ENCODE measurements at places on chromosomes 2 and 18.
A peak's percentile ranks its signal among the peaks of the same experiment; 100 is the strongest.

GRCh38 chr2:128408349-128409305, 90.0 kb upstream of the HS6ST1 start:
- DNase-seq, result no peak

- DNase-seq, result no peak
Observed at GRCh38 chr2:32289165-32289999, 11.7 kb downstream of the YIPF4 start.

DNA sequence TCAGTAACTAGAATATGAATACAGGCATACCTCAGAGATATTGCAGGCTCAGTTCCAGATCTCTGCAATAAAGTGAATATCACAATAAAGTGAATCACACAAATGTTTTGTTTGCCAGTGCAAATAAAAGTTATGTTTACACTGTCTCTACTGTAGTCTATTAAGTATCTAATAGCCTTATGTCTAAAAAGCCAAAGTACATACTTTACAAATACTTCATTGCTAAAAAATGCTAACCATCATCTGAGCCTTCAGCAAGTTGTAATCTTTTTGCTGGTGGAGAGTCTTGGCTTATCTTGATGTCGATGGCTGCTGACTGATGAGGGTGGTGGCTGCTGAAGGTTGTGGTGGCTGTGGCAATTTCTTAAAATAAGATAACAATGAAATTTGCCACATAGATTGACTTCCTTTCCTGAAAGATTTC, 159.4 kb downstream of the MYO1B start:
- DNase-seq, result no peak

DNA sequence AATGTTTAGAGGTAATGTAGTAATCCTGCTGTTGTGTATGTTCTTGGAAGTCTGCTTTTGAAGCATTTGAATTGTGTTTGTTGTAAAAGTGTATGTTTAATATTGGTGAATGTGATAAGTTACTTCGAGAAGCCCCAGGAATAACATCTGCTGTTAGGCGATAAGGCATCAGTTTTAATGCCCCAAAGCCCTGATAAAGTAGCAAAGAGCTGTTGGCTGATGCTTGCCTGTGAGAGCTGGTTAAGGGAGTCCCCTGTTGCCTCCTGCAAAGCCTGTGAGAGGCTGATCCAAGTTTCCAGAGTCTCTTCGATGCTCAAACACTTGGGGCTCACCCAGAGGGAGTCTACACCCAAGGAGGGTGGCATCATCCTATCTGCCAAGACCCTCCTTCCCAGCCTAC, 110.3 kb downstream of the RNF152 start:
- DNase-seq, result no peak

DNA sequence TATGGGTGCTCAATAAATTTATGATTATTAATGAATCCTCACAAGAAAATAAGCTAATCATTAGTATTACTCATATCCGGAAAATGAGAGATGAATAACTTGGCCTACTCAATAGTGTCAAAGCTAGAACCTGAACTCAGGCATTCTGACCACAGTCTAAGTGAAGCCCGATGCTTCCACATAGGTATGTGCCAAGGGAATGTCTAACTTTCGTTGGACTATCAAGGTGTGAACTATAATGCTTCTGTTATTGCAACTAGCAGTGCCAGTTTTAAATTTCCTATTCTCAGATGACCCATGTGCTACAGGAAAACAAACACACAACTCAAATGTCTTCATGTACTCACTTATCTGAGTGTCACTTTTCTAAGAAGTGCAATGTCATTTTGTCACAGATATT, 1.8 kb downstream of the BARD1 start:
- no peak for DNase-seq

DNA sequence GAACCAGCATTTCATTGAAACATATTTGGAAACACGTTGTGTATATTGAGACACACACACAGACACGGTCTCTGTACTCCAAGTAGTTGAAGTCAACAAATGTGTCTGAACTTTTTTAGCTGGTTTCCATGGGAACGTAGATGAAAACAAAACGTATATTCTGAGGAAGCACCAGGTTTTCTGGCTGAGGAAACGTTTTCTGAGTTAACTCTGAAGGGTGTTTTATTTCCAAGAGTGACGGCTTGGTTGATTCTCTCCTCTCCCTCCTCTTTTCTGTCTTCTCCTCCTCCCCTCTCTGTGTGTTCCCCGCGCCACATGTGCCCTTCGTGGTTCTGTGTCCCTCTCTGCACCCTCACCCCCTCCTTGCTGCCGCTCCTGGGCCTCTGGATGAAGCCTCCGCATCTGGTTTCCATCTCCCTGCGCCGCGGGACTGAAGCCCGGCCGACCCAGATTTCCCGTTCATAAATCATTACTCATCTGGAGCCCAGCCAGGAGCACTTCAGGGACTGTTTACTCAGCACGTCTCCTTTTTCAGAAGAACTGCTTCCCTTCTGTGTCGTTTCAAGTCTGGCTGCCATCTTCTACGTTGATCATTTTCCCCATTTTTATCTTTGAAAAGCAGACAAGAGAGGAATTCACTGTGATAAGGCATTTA, 122.7 kb downstream of the COL6A3 start:
- DNase-seq, result peak; percentile 62

DNA sequence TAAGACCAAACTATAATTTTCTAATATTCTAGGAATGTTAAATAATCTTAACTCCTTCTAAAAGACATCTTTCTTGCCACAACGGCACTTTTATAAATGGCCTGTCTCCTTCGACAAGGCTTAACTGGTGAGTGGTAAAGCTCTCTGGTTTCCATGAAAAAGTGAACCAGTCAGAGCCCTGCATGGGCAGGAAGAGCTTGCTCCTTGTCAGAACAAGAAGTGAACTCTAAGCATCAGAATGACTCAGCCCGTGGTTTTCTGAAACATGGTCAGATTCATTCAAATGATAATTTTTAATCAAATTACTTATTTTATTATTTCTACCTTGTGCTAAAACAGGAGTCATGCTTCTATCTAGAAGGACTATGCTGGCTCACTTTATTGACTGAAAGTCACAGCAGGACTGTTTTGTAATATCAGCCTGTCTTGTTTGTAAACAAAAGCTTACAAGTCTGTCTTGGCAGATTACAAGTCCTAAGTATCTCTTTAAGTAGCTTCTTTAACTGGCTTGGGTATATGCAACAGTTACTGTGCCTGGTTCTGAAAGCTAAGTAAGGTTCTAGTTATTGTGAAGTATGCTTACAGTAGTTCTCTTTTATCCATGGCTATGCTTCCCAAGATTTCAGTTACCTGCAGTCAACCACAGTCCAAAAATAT, 245.4 kb downstream of the NAPG start:
- DNase-seq, result no peak

- DNase-seq, result no peak
Observed at GRCh38 chr2:233354500-233354924, 218 bp downstream of the DGKD start.

GRCh38 chr2:236769981-236770671, 200.5 kb downstream of the ACKR3 start:
- peak; percentile 87 for DNase-seq

DNA sequence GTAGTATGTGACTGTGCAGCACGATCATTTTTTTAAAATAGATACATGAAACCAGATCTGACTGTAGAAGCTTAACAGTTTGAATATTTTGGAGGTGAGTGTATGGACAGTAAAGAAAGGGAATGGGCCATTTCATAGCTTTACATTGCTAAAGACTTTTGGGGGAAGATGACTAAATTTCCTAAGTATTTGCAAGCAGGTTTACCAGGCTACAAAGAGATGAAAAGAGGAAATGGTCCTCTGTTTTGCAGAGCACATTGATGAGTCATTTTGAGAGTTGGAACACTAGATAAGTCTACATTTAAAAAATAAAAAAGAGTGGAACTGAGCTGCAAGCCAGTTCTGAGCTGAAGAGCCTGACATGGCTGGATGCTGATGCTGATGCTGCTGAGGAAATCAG, 115.7 kb upstream of the LRATD1 start:
- DNase-seq, result no peak

GRCh38 chr2:217329023-217329431, 469.2 kb upstream of the TNP1 start:
- DNase-seq, result no peak

DNA sequence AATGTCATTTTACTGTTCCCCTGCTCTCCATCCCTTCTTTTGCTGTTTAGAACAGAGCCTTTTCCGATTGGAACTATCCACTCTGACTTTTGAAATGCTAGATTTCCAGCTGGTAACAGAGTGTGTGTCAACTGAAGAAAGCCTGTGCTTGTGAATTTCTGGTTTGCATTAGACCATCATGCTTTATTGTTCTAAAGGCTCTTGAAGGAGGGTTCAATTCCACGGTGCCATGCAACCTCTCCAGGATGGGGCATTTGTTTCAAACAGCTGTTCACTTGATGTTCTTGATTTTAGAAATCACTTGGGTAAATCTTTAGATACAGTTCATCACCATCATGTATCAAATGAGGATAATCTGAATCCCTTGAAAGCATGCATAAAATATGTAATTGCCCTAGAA, 156.7 kb downstream of the QPCT start:
- no peak for DNase-seq

- no peak for DNase-seq
Observed at GRCh38 chr18:25493401-25493800, 141.4 kb upstream of the ZNF521 start.

GRCh38 chr2:195330513-195330956, 326.5 kb upstream of the SLC39A10 start:
- DNase-seq, result no peak

DNA sequence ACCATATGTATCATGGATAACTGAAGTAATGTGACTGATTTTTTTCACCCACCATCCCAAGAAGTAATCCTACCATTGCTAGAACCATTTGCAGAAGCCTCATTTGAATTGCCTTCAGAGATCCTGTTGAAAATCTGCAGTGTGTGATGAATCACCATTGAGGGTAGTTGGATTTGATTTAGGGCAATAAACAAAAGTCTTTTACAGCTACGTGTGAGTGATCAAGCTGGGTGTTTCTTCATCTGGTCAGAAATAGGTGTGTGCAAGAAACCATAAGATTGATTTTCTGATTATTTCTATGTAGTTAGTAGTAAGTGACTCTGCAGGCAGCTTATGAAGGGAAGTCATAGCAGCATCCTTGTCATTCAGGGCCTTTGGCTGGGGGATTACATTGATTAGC, 159.6 kb downstream of the MGAT5 start:
- no peak for DNase-seq

- DNase-seq, result no peak
Observed at GRCh38 chr2:189300916-189301315, 121.4 kb upstream of the COL5A2 start.

GRCh38 chr2:200422071-200422470, 87.8 kb downstream of the KCTD18 start:
- DNase-seq, result no peak

DNA sequence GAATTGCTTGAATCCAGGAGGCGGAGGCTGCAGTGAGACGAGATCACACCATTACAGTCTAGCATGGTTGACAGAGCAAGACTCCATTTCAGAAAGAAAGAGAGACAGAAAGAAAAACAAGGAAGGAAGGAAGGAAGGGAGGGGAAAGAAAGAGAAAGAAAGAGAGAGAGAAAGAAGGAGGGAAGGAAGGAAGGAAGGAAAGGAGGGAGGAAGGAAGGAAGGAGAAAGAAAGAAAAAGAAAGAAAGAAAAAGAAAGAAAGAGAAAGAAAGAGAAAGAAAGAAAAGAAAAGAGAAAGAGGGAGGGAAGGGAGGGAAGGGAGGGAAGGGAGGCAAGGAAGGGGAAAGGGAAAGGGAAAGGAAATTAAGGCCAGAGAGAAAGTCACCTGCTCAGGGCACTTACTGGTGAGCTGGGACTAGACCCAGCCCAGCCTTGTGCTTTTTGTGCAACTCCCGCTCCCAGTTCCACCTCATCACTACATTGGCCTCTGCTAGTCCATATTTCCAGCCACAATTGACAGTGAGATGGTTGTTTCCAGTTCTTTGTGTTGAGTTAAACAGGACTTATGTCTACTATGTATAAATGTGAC, 35.7 kb downstream of the MOGAT1 start:
- DNase-seq, result no peak

DNA sequence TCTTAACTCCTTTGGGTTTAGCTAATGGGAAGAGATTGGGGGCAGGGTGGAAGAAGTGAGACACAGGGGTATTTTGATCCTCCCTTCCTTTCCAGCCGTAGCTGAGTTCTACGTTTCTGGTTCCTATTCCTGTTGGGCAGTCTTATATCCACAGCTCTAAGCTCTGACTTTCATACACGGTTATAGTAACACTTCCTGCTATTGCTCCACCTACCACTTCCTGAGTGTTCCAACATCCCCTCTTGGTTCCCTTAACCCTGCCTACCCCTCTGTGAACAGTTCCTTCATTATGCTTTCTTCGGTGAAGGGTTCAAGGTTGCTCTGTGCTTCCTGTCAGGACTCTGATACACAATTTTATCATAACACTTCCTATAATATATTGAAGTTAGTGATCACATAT, 205.1 kb downstream of the DNAH7 start:
- no peak for DNase-seq

GRCh38 chr2:233820774-233821105, 33.6 kb downstream of the HJURP start:
- DNase-seq, result no peak

Data from GOT3 (cell line).